IPS DF 6.9 (cell line): ENCODE measurements at places on chromosomes 16 and 17.

DNA sequence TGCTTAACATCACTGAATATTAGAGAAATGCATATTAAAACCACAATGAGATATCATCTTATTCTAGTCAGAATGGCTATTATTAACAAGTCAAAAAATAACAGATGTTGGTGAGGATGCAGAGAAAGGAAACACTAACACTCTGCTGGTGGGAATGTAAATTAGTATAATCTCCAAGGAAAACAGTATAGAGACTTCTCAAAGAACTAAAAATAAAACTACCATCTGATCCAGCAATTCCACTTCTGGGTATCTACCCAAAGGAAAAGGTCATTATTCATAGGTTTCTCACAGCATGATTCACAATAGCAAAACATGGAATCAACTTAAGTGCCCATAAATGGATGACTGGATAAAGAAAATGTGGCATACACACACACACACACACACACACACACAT lies 166.4 kb downstream of the CEP112 start:
- no peaks in the 10 kb centered on the region for H3K36me3 ChIP-seq
- no peak overlapping the region for H3K27ac ChIP-seq
- H3K4me1 ChIP-seq = no peaks in the 10 kb centered on the region

DNA sequence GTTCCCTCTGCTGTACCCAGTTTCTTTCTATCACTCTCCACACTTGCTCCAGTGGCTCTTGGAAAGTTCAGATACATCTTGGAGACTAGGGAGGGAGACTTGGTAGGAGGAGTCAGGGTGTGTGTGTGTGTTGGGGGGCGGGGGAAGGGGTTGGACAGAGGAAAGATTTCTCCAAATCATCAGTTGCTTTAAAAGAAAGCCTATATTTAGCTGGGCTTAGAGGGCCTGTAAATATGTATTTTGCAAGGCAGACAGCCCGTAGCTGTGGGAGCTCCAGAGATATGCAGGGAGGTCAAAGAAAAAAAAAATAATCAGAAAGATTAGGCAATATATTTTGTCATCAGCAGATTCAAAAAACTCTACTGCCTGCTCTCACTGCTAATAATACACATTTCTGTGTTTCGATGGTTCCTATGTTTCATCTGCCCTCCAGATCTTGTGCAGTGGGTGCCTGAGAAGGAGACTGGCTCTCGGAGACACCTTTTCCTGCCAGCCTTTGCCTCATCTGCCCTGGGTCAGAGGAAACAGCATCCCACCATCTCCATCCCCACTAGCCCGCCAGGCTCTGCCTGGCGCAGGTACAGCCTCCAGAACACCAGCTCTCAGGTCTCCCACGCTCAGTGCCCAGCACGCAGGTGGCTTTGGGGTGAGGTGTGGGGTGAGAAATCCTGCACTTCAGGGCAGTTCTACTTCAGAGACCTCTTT lies 4.8 kb upstream of the PPP1R9B start:
- no peak overlapping the region for H3K4me3 ChIP-seq
- DNase-seq = no peak
- H3K27me3 ChIP-seq = no peaks in the 10 kb centered on the region; the same call in 1 of the 2 replicates

- no peaks in the 10 kb centered on the region for H3K4me1 ChIP-seq
- no peaks in the 10 kb centered on the region for H3K36me3 ChIP-seq
- DNase-seq = no peak
- no peak overlapping the region for H3K4me3 ChIP-seq
- H3K27ac ChIP-seq = no peak overlapping the region
Observed at GRCh38 chr16:64397945-64398508, 723.8 kb downstream of the CDH11 start.

- H3K4me1 ChIP-seq = peaks cover 5% of the 10 kb centered on the region
- H3K27ac ChIP-seq = no peak overlapping the region
- no peaks in the 10 kb centered on the region for H3K27me3 ChIP-seq
- no peak for DNase-seq
Observed at GRCh38 chr16:2775765-2776499, 1.1 kb downstream of the ELOB start.

GRCh38 chr17:74394977-74395376 lies 27.7 kb downstream of the GPR142 start:
- no peaks in the 10 kb centered on the region for H3K4me1 ChIP-seq
- no peaks in the 10 kb centered on the region for H3K36me3 ChIP-seq
- DNase-seq = no peak
- no peak overlapping the region for H3K4me3 ChIP-seq
- no peak overlapping the region for H3K27ac ChIP-seq
- no peaks in the 10 kb centered on the region for H3K27me3 ChIP-seq

DNA sequence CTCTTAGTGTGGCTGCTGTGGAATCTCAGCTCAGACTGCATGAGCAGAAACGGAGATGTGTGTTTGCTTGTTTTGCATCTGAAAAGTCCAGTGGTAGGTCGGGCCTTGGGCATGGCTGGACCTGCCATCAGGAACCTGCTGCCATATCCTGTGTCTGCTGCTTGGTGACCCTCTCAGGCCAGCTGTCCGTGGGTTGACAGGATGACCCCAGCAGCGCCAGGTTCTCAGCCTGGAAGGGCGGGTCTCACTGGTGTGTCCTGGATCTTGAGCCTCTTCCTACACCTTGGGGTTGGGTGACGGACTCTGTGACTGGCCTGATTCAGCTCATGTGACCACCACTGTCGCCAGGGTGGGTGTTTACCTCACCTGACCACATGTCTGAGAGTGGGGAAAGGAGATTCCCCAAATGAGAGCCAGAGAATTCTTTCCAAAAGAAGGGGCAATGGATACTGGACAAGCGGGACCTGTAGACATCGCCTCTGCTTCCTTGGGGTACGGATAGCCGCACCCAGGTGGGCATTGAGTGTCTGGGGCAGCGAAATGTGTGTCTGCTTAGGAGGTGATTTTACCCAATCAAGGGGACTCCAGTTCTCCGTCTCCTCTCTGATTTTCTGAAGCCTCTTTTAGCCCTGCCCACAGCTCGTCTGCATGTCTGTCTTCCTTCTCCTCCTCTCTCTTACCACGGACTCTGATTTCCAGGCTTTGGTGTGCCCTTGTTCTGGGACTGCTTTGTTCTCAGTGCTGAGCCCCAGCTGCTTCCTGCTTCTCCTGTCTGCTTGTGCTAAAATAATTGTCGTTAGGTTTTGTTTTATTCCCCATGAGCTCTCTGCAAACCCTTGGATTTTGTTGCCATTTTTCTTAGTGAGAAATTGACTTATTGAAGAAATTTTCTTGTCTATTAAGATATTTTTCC lies 399.7 kb downstream of the CPPED1 start:
- no peaks in the 10 kb centered on the region for H3K36me3 ChIP-seq
- H3K27ac ChIP-seq = no peak overlapping the region
- no peaks in the 10 kb centered on the region for H3K27me3 ChIP-seq
- no peak overlapping the region for H3K4me3 ChIP-seq

DNA sequence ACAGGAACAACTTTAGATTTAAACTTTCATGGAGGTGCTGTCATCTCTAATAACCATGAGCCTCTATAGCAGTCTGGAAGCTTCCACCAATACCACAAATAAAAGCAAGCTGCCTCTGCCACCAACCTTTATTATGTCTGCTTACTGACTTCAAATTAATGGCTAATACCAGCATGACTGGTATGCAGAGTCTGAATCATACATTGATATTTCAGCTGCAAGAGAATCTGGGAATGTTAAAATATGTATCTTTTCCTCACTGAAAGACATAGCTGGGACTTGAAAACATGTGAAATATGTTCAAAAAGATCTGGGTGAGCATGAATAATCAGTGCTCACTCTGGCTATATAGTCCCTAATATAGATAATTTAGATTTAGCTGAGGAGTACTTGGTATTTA lies 488.6 kb downstream of the CDH8 start:
- no peaks in the 10 kb centered on the region for H3K36me3 ChIP-seq
- no peak overlapping the region for H3K27ac ChIP-seq
- no peak overlapping the region for H3K4me3 ChIP-seq

DNA sequence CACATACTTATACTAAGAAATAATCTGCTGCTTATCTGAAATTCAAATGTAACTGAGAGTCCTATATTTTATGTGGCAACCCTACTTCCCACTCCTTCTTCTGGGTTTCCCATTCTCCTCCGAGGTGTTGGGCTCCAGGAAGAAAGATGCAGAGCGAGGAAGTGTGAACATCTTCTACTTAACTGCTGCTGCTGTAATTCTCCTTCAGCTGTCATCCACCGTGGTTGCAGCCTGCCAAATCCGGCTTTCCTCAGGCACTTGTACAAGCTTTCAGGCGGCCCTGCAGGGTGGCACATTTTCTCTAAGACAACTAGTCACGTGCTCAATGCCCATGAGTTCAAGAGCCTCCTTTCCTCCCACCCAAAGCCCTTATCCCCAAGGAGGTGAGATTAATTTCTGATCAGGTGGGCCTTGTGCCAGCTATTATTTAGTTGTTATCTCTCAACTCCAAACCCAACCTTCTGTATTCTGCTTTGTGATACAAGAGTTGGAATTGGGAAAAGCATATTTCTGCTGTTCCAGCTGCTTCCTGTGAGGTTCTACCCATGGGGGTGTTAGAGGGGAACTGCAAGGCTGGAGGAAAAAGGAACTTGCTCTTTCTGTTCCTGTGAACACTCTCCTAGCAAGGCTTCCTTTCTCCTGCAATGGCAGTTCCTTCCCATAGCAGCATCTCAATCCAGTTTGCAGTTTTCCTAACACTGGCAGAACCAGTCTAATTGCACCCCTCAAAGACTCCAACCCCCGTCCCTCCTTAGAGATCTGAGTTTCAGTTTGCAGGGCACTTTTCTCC lies 67.6 kb upstream of the RBBP6 start:
- no peaks in the 10 kb centered on the region for H3K36me3 ChIP-seq
- H3K4me1 ChIP-seq = no peaks in the 10 kb centered on the region
- H3K27ac ChIP-seq = no peak overlapping the region
- no peak for DNase-seq

DNA sequence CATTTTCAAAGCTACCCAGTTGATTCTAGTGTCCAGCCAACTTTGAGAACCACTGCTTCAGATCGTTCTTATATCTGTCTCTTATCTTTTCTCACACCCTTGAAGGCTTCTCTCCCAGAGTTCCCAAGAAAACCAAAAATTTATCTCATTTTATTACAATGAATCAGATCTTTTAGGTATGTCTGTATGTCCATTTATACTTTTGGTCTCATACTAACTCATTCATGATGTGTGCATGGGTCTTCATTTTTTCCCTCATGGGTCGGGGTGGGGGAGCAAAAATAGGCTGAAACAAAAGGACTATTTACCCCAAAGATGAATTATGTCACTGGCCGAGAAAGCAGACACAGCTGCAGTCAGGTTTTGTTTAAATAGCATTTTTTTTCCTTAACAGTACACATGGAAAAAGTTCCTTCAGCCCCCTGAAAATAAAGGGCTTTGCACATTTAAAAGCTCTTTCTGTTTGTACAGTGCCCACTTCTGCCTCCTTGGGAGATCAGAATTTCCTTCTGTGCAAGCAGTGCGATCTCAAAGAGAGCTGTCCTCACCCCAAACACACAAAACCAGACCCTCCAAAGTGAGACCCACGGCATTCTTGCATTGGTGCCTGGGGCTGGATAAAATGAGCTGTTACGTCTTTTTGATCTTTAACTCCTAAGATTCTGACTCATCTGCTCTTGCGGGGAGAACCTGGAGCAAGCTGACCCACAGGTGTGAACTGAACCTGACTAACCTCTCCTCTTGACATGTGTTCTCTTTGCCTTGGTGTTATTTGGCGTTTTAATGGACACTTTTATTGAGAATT lies 251.2 kb upstream of the ELAC2 start:
- H3K4me3 ChIP-seq = no peak overlapping the region
- no peaks in the 10 kb centered on the region for H3K4me1 ChIP-seq
- no peaks in the 10 kb centered on the region for H3K36me3 ChIP-seq
- DNase-seq = no peak
- no peak overlapping the region for H3K27ac ChIP-seq
- H3K27me3 ChIP-seq = no peaks in the 10 kb centered on the region
